Smooth muscle cell of the brain vasculature (primary cell): ENCODE measurements at places on chromosomes 7 and 10.

DNA sequence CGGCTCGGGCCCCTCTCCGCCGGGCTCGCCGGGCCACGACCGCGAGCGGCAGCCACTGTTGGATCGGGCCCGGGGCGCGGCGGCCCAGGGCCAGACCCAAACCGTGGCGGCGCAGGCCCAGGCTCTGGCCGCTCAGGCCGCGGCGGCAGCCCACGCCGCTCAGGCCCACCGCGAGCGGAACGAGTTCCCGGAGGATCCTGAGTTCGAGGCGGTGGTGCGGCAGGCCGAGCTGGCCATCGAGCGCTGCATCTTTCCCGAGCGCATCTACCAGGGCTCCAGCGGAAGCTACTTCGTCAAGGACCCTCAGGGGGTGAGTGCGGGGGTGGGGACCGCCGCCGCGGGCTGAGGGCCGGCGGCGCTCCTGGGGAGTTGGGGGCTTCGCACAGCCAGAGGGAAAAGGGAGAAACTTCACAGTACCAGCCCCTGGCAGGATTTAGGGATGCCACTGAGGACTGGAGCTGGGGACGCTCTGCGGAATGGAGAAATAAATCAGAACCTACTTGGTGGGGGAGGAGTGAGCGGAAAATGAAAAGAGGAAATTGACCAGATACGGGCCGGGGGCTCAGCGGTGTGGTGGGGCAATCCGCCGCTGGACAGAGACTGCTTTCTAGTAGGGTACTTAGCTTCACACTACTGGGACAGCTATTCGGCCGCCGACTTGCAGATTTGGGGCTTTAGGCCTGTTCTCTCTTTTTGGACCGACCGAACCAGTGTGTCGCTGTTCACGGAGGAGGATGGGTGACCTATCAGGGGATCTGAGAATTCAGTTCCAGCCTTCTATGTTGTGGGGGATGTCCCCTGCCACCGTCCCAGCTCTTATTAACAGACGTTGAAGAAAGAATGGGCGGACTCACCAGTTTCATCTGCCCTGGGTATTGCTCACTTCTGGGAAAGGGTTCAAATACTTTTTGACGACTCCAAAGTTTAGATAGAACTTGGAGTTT, 669 bp downstream of the PI4K2A start:
- DNase-seq: no peak

GRCh38 chr10:51001587-51001986, 72.7 kb upstream of the PRKG1 start:
- no peak for DNase-seq

- DNase-seq: no peak
Observed at GRCh38 chr7:114081606-114082425, 163.0 kb upstream of the PPP1R3A start.

- DNase-seq: no peak
Observed at GRCh38 chr10:90407131-90407530, 450.7 kb downstream of the HTR7 start.

DNA sequence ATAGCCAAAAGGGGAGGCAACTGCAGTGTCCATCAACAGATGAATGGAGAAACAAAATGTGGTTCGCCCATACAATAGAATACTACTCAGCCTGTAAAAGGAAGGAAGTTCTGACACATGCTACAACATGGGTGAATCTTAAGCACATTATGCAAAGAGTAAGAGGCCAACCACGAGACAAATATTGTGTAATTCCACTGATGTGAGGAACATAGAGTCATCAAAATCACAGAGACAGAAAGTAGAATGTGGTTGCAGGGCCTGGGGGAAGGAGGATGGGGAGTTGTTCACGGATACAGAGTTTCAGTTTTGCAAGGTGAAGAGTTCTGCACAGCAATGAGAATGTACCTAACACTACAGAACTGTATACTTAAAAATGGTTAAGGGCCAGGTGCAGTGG, 13.7 kb upstream of the C10orf71 start:
- no peak for DNase-seq
